ENCODE measurements at places on chromosomes 6 and 20.

GRCh38 chr6:40755749-40756452 is 168.7 kb upstream of the LRFN2 start:
- no peak for DNase-seq

- no peak for DNase-seq
Observed at GRCh38 chr20:53815509-53815908, 221.9 kb upstream of the ZNF217 start.

GRCh38 chr6:20599302-20600051 is 65.2 kb downstream of the CDKAL1 start:
- no peak for DNase-seq

- DNase-seq, result peak; percentile 31
Observed at GRCh38 chr6:28606424-28607391, 81.0 kb downstream of the GPX5 start.

DNA sequence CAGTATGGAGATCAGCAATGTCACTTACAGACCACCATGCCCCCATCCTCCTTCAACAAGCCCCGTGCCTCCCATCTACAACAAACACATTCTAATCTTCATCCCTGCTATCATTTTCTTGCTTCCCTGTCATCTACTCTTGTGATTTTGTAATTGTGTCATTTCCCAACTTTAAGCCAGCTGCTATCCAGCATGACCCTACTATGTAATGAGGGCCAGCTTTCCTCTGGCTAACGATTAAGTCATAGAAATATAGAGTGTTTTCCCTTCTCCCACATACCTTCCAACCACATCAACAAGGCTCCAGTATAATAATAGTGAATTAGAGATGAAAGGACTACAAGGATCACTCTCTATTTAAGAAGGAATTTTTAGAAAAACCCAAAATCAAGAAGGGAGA is 607.0 kb downstream of the TENT5A start:
- DNase-seq, result no peak

DNA sequence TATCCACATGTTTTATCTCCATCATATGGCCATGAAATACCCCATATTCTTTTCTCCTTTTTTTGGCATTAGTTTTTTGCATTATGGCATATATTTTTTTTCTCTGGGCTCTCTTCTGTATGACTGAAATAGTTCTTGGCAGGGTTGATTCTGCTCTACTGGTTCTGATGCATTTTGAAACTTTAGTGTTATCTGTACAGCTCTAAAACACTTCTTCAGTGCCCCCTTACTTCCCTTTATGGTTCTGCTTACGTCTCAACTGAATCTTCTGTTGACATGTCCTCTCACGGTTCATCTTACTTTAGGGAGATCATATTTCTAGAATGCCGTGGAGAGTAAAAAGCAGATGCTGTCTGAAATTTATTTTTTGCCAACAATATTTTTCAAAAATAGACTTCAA is 23.2 kb upstream of the TXNDC5 start:
- no peak for DNase-seq

DNA sequence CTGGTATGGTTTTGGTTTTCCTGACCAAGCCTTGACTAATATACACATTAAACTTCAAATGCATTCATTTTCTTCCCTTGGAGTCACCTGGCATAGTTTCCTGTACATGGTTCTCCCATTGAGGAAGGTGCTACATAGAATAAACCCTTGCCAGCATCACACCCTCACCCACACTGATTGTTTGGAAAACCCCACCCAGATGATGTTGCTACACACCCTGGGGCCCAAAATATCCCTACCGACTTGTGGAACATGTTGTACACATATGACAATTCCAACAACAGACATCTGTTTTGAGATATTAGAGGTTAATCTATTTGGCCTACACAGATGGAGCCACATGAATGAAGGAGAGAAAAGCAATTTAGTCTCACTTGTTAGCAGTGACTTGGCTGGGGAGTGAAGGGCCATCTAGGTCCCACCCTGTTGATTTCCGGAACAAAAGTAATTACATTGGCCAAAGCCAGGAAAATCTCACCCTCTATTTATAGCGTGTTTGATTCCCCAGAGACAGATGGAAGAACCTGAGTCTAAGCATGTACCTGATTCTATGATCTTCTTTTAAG is 606.0 kb upstream of the BTBD3 start:
- no peak for DNase-seq

- no peak for DNase-seq
Observed at GRCh38 chr6:16576451-16577368, 184.6 kb downstream of the ATXN1 start.

DNA sequence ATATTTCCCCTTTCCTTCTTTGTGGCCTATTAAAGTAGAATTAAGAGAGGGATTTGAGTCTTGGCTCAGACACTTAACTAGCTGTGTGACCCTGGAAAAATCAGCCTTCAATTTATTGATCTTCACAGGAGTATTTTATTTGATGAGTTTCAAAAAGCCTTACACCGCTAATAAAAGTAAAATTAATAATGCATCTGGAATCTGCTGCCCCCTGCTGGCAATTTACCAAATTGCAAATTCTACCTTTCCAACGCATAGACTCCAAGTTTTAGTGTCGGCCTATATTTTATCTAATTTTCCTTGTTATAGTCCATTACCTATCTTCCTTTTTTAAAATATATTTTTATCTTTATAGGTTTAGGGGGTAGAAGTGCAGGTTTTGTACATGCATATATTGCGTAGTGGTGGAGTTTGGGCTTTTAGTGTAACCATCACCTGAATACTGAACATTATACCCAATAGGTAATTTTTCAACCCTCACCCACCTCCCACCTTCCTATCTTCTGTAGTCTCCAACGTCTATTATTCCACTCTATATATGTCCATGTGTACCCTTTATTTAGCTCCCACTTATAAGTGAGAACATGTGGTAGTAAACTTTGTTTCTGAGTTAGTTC is 46.3 kb downstream of the GOPC start:
- DNase-seq, result peak; percentile 37

DNA sequence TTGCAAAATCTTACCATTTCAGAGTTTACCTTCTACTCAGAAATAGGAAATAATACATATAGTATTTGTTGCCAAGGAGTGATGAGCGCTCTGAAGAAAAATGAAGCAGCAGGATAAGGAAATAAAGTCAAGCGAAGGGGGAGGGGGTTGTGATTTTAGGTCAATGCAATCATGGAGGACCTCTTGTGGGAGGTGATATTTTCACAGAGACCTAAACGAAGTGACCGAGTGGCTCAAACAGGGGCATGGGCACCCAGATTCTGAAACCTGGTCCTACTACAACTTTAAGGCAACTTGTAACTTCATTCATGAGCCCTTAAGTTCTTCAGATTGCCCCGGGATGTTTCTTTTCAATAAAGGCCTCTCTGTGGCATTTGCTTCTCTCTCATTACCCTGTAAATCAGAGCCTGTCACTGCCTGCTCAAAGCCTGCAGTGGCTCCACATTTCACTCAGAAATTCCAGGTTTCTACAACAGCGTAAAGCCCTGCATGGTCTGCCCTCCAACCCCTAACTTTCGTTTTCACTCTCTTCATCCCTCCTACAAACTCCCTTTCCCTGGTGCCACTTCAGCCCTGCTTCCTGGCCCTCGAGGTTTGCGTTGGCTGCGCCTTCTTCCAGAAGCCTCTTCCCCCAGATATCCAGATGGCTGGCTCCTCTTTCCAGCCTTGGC is 162.7 kb downstream of the TBC1D7 start:
- no peak for DNase-seq

DNA sequence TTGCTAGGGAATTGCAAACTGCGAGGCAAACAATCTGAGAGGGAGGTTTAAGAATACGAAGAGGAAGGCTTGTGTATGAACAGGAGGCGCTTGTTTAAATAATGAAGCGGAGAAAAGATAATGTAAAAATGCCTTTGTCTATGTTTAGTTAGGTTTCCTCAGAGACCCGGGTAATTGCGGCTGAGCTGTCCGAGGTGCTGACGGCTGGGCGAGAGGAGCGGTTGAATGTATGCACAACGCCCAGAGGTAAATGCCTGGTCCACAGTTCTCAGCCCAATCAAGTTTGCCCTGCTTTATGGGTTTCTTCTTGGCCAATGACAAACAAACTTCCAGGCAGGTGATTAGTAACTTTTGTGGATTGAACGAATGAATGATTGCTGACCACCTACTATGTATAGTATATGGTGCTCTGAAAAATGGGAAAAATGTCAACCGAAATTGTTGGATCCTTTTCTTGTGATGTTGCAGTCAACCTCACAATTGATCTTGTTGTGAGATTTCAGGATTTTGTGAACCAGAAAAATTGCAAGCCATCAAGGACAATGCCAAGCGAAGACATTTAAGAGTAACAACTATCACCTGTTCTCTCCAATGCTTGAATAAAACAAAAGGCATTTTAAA is 38.3 kb upstream of the SLC32A1 start:
- DNase-seq, result no peak

DNA sequence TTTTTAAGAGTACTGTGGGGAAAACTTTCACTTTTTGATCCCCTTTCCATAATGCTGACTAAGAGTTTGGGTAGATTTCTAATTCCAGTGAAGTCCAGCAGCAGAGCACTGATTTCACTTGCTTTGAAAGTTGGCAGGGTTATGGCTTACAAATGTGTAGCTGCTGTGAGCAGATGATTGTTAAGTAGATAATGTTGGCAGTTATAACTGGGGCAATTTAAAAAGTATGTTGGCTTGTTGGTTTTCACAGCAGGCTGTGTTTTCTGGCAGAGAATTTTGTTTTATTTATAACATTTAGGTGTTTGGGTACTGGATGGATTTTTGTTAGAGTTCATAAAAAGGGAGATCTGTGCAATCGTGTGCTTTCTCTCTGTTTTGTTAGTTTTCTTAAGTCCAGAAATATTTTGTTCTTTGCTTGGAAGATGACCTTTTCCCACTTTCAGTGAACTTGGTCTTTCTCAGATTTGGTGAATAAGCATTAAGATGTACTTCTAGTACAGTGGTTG is 31.4 kb downstream of the AFDN start:
- DNase-seq, result no peak

- DNase-seq, result no peak
Observed at GRCh38 chr6:5905431-5906339, 101.0 kb downstream of the NRN1 start.

GRCh38 chr6:111503660-111504059 is 20.6 kb upstream of the REV3L start:
- DNase-seq, result no peak

DNA sequence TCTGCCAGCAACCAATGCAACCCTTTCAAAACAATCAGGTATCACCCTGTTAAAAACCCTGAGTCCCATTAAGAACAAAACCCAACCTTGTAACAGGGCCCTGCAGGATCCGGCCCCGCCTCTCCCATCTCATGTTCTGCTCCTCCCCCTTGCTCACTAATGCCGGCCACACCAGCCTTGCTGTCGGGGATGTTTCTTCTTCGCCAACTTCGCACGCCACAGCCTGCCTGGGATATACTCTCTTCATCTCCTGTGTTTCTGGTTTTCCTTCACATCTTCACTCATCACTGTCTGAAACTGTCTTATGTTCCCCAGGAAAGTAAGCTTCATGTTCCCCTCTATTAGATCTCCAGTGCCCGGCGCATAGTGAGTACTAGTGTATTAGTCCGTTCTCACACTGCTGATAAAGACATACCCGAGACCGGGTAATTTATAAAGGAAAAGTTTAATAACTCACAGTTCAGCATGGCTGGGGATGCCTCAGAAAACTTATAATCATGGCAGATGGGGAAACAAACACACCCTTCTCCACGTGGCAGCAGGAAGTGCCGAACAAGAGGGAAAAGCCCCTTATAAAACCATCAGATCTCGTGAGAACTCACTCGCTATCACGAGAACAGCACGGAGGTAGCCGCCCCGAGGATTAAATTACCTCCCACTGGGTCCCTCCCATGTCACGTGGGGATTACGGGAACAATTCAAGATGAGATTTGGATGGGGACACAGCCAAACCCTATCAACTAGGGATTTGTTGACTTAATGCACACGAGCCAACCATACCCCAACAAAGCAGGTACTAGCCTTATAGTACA is 5.1 kb downstream of the TP53RK start:
- DNase-seq, result no peak

DNA sequence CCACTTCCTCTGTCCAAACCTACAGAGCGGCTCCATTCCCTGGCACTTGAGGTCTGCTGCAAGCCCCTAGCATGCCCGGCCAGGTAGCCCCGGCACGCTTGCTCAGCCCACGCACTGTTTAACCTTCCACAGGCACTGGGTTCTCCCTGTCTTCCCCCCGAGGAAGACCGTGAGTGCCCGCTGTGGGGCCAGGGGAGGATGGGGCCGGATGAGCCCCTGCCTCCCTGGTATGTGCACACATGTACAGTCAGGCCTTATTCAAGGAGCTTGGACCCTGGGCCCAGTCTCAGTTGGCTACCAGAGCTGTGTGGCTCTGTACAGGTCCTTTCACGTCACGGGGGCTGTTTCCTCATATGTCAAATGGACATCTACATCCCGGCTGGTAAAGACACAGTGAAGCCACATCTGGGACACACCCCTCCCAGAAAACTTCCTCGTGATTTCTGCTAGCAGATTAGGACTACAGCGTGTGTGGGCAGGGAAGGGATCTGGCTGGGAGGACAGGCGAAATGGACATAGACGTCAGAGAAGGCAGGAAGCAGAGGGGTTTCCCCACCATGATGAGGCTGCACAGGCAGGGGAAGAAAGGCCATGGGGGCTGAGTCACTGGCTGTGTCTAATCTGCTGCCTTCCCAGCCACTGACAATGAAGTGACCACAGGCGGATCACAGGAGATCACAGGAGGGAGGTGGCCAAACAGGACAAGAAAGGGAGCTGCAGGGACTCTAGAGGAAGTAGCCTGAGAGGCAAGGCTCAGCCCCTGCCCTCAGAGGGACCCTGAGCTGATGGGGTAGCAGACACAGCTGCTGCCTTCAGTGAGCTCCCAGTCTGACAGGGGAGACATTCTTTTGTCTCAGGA is 62.9 kb downstream of the MRPL14 start:
- no peak for DNase-seq

GRCh38 chr6:16371401-16371800 is 133.0 kb downstream of the GMPR start:
- no peak for DNase-seq

DNA sequence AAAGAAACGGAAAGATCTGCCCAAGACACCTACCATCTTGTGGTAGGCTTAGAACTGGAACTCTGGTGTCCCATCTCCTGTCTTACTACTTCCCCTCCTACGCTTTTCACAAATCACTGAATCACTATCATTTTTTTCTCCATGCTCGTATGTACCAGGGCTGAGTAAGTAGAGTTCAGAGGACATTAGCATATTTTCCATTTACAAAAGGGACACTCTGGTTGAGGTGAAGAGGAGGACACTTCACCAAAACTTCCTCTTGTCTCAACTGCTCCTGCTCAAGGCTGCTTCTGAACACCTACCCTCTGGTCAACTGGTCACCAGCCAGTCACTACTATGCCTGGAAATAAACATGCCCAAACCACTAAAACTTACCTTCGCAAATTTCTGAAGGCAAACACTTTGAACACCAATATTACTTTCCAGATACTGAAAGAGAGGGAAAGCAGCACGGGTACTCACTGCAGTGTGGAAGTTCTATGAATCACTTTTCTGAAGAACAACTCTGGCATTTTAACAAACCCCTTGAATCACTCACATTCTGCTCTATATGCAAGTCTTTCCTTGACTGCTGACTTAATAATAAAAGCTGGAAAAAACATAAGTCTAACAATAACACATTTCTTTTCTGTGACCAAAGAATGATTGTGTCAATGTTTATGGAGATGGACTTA is 123.3 kb downstream of the INSM1 start:
- no peak for DNase-seq
